ENCODE measurements at places on chromosomes 1 and 21. TPM values are rescaled to one million over a fixed set of nuclear protein-coding genes. Genes with fewer than 3 reads are reported as not detected.

Gene SPRR2E
- not detected for total RNA-seq

Gene LIN28A
- total RNA-seq = not detected

Gene RGS18
- 1.3 TPM for total RNA-seq

Gene KCNE2
- not detected for total RNA-seq

Gene KCNC4
- total RNA-seq = 1.0 TPM

Gene SUSD4
- total RNA-seq = not detected

Gene RIIAD1
- not detected for total RNA-seq

Gene PIK3R3
- total RNA-seq = 2.2 TPM

Gene CYP4A22
- not detected for total RNA-seq

Gene CFAP126
- not detected for total RNA-seq

Gene ANKRD34A
- total RNA-seq = 1.0 TPM

Gene CRYBG2
- 0.26 TPM for total RNA-seq

Gene SETD4
- 11.2 TPM for total RNA-seq

All from epithelial cell of alveolus of lung (primary cell).